Head of caudate nucleus (tissue), 42 donors: ENCODE measurements at places on chromosomes 5 and 9.

DNA sequence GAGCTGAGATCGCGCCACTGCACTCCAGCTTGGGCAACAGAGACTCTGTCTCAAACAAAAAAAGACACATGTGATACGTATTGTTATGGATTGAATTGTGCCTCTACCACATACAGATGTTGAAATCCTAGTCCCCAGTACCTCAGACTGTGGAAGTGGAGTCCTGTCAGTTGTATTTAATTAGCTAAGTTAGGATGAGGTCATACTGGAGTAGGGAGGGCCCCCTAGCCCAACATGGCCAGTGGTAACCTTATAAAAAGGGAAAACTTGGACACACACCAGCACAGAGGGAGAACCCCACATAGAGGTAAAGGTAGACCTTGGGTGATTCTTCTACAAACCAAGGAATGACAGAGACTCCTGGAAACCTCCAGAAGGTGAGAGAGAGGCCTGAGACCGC, 119.8 kb downstream of the GADD45G start:
- no peak for DNase-seq

- no peak for DNase-seq
These were observed 5.0 kb downstream of the EBF1 start for GRCh38 chr5:159094745-159095144.

- DNase-seq = peak; percentile 59
These were observed 82.2 kb upstream of the NFIB start for GRCh38 chr9:14396171-14396570.

DNA sequence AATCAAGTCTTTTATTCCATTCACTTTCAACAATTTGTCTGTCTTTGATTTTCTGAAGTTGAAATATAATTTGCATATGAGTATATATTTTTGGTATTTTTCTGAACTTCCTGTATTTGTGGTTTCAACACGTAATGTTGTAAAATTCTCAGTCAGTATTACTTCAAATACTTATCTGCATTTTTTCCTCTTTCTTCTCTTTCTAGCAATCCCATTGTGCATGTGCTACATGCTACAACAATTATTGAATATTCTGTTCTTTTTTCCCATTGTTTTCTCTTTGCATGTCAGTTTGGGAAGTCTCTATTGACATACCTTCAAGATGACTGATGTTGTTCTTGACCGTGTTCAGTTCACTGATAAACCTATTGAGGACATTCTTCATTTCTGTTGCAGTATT, 5.6 kb upstream of the ANKRD18A start:
- no peak for DNase-seq

DNA sequence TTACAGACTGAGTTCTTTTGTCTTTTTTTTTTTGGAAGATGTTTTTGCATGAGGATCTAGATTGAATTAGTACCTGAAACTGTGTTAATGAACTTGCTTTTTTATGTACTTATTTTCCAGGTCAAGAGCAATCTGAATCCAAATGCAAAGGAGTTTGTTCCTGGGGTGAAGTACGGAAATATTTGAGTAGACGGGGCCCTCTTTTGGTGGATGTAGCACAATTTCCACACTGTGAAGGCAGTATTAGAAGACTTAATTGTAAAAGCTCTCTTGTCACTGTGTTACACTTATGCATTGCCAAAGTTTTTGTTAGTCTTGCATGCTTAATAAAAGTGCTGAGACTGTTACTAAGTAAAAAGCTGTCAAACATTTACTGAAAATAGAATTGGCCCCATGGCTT, 14.5 kb downstream of the SLC23A1 start:
- no peak for DNase-seq

DNA sequence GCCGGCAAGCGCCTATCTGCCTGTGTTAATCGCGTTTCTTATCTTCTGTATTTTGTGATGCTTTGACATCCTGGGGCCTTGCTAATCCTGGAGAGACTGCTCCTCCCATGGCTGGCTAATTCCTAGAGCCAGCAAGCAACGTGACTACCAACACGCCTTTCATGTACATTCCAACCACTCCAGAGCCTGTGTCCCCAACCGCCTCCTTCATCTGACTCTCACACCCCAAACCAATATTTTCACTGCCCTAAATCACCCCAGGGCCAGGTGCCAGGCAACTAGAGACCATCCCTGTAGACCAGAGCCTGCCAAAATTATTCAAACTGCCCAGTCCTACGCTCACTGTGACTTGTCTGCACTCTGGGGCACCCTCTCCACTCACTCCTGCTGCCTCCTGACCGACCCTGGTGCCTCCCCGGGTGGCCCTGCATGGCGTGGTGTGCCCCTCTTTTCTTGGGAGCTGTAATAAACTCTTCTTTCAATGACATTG, 50.5 kb upstream of the COL5A1 start:
- no peak for DNase-seq

- DNase-seq = no peak
These were observed 80.5 kb downstream of the AMBP start for GRCh38 chr9:113997610-113998009.

DNA sequence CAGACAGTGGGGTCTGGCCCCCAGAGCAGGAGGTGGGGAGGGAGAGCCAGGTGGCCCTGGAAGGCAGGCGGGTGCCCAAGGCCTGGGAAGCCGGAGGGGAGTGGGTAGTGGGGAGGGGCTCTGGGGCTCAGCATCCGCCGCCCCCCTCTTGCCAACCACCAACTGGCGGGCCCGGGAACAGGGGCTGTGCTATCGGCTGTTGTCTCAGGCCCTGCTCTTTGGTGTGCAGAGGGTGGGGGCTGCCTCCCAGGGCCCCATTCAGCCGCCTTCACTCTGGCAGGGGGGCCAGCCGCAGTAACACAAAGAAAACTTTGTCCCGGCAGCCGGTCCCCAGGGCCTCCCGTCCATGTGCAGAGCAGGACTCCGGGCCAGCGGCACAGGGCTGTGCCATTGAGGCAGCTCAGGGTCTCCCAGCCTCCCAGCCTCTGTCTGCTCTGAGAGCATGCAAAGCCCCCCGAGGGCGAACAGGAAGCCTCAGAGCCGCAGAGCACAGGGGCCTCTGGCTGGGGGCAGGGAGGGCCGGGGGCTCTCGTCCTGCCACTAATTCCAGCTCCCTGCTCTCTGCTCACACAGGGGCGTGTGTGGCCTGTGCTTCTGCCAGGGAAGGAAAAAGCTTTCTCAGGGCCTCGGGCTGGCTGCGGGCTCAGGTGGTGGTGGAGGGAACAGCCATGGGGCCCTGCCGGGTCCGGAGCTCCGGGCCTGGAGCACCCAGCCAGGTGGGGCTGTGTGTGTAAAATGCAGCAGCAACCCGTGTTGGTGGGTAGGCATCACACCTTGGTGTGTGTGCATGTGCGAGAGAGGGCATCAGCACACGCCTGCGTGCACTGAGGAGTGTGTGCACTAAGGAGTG, 54.2 kb upstream of the NOTCH1 start:
- DNase-seq = peak; percentile 89

GRCh38 chr9:126636983-126637798, 23.5 kb downstream of the LMX1B start:
- DNase-seq = peak; percentile 57

DNA sequence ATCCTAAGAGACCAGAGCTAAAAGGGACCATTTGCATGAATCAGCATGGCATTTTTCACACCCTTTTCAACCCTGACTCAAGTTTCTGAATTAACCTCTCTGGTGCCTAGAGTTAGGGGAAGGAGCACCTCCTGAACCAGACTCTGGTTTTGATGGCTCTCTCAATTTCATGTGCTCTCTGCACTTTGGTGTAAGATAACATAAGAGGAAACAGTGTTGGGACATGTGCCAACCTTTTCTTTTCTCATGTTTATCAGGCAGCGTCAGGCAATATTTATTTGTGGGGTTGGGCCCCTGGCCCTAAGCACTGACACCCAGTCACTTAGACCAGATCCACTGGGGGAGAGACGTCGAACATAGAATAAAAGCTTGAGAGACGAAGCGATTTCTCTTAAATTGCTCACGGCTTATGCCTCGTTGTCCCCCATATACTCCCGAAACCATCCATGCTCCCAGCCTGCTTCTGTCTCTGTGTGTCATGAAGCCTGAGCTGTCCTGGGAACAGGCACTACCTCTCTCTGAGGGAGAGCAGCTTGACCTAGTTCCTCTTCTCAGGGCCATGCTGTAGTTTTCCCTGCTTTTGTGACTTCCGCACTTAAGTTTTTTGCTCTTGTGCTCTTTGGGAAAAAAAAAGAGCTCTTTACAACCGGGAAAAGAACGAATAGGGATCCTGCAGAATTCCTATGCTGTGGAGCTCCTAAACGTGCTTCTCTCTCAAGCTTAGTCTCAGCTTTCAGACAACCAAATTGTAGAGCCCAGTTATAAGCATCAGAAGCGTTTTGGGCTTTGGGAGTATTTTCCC, 195.7 kb downstream of the NR3C1 start:
- DNase-seq = no peak

GRCh38 chr5:143155455-143155854, 248.0 kb downstream of the NR3C1 start:
- no peak for DNase-seq

DNA sequence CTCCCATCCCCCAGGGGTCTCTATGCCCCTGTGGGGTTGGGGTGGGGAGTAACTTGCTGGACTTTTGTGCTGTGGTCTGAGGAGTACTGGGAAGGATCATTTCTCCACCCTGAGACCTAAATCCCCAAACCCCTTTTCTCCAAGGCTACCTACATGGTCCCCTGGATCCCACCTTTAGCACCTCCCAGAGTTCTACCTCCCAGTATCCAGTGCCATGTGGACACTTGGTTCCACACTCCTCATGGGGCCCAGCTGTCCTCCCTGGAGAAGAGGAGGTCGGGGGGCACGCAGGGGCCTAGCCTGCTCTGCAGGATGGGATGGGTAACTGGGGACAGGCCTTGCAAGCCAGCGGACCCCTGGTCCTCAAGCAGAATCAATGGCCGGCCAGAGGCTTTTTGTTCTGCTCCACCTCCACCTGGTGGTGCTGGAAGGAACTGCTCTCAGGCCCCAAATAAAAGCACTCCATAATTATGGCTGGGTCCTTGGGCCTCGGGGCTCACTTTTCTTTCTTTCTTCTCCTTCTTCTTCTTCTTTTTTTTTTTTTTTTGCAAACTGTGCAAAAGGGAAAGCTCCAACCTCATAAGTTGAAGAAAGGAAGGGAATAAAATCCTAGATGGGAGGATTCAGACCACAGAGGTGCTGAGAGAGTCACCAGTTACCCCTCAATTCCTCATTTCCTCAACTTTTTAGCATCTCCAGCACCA, 68.4 kb downstream of the PSD2 start:
- DNase-seq = peak; percentile 82

DNA sequence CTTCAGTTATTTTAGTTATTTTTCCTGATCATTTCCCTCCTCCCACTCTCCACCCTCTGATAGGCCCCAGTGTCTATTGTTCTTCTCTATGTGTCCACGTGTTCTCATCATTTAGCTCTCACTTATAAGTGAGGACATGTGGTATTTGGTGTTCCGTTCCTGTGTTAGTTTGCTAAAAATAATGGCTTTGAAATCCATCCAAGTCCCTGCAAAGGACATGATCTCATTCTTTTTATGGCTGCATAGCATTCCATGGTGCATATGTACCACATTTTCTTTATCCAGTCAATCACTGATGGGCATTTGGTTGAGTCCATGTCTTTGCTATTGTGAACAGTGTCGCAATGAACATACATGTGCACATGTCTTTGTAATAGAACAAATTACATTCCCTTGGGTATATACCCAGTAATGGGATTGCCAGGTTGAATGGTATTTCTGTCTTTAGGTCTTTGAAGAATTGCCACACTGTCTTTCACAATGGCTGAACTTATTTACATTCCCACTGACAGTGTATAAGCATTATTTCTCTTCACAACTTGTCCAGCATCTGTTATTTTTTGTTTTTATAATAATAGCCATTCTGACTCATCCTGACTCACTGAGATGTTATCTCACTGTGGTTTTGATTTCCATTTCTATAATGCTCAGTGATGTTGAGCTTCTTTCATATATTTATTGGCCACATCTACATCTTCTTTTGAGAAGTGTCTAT, 17.2 kb upstream of the DIRAS2 start:
- no peak for DNase-seq

GRCh38 chr5:88364991-88365390, 96.3 kb upstream of the TMEM161B start:
- no peak for DNase-seq

DNA sequence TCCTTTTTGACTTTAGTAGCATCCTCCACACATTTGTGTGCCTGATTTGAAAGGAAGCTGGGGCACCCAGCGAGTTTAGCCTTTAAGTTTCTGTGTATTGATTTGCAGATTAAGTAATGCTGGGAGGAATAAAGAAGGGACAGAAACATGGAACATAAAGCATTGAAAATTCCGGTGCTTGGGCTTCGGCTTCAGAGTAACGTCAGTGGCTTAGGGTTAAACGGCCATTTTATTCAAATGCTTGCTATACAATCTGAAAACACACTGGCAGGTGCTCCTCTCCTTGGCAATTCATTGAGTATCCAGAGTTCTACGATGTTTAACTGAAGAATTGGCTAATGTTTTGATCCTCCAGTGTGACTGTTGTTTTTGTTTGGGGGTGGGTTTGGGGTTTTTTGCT, 58.0 kb upstream of the FSD1L start:
- no peak for DNase-seq

DNA sequence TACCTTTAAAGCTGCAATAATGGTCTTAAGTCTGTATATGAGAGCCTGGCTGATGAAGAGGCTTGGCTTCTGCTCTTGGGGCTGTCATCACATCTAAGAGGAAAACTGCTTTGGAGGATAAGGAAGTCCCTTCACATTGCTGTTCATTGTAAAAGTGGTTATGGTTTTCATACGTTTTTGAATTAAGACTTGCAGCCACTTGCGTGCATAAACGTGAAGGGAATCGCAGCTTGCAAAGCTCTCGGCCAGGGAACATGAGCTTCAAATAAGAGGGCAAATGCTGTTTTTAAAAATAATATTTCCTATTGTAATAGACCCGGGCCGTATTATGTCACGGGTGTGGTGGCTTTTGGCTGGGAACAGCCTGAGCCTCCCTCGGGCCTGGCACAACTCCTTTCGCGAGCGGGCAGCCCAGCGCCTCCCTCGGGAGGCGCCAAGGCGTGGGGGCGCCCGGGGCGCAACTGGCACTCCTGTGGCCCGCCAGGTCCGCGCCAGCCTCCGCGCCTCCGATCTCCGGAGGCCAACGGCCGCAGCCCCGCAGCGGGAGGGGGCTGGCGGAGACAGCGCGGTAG, 538 bp upstream of the ARHGEF28 start:
- peak; percentile 5 for DNase-seq

GRCh38 chr5:177083357-177083756, 3.4 kb upstream of the FGFR4 start:
- no peak for DNase-seq

GRCh38 chr9:83013867-83014605, 48.9 kb downstream of the RASEF start:
- DNase-seq = no peak

- peak; percentile 69 for DNase-seq
These were observed 37.6 kb downstream of the ANKRD33B start for GRCh38 chr5:10601246-10602030.

- no peak for DNase-seq
These were observed 309.6 kb downstream of the EPB41L4A start for GRCh38 chr5:112109331-112110007.

DNA sequence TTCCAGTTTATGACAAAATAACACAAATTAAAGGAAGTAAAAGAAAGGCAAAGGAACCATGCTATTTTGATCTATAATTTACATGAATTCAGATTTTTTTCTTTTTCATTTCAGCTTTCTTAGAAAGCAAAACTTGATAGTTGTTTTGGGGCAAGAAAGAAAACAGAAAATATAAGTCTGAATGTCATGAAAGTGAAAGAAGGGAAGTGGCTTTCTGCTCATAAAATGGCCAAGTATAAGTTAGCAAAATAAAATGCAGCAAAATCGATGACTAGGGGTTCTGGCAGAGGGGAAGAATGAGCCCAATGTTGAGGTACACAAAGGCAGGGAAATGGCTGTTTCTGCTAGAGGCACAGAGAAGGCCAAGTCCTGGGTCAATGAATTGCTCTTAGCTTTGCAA, 3.0 kb upstream of the IFNW1 start:
- no peak for DNase-seq

- DNase-seq = peak; percentile 96
These were observed at the start of gene PTGDS for GRCh38 chr9:136977223-136977622. Gene PTGDS, plus strand, starts transcription at chr9:136977504. Its CDS starts 75 bp downstream, at chr9:136977579.
